ENCODE measurements at places on chromosomes 3 and 15. TPM values are rescaled to one million over a fixed set of nuclear protein-coding genes. Genes with fewer than 3 reads are reported as not detected.

DNA sequence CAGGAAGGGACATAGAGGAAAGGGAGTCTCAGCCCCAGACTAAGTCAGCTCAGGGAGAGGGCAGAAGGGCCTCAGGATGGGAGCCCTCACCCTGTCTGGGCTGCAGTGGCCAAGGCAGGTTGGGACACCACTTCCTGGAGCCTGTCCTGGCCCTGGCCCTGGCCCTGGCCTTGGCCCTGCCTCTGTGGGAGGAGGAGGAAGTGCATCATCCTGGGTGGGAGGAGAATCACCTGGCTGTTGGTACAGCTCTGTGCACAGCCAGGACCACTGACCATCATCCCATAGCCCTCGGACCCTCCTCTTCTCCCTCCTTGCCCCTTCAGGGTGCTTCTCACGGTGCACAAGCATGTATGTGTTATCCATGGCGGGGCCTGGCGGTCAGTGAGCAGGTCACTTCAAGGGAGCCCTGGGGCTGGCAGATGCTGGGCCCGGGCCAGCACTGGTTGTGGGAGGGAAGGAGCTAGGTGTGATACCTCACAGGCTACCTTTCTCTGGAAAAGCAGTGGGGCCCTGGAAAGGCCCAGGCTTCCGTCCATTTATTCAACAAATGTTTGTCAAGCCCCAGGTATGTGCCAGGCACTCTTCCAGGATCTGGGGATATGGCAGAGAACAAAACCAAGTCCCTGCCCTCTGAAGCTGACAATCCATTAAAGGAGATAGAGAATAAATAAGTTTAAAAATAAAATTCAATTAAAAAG, 8.2 kb upstream of the APEH start:
- H3K36me3 ChIP-seq, result no peaks in the 10 kb centered on the region
- H3K27me3 ChIP-seq, result peaks cover 6% of the 10 kb centered on the region
- H3K27ac ChIP-seq, result no peak overlapping the region
- no peak overlapping the region for H3K4me3 ChIP-seq
- no peaks in the 10 kb centered on the region for H3K4me1 ChIP-seq

DNA sequence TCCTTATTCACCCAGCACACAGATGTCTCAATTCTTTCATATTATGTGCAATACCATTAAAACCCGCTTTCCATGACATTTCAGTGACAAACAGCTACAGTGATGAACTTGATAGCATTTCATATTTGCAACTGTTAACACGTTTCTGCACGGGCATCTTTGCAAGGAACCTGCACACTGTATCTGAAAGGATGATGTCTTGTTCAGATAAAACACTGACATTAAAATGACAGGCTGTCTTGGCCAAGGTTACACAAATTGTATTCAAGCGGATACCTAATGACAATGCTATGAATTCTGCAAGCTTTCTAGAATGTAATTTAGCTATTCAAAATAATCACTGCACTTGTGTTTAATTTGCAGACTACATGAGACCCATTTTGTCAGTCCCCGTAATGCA, 529.2 kb downstream of the FOXP1 start:
- no peak overlapping the region for H3K4me3 ChIP-seq
- no peaks in the 10 kb centered on the region for H3K27me3 ChIP-seq
- H3K36me3 ChIP-seq, result peaks cover 2% of the 10 kb centered on the region
- H3K27ac ChIP-seq, result no peak overlapping the region
- peaks cover 32% of the 10 kb centered on the region for H3K4me1 ChIP-seq

The EHD4 gene
- total RNA-seq, result 9.5 TPM

The SHISA5 gene
- total RNA-seq, result 92.7 TPM

DNA sequence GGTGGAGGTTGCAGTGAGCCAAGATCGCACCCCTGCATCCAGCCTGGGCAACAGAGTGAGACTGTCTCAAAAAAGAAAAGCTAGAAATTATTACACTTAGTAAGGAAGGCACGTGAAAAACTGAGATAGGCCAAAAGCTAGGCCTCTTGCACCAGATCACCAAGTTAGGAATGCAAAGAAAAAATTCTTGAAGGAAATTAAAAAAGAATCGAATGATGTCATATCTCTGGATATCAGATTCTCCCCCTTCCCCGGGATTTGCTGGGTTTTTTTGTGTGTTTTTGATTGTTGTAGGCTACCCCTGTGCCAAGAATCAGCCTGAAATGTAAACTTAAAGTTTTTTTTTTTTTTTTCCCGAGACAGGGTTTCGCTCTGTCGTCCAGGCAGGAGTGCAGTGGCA, 17.4 kb downstream of the PTPN23 start:
- peaks cover 8% of the 10 kb centered on the region for H3K36me3 ChIP-seq
- H3K4me1 ChIP-seq, result peaks cover 17% of the 10 kb centered on the region
- H3K4me3 ChIP-seq, result no peak overlapping the region
- H3K27ac ChIP-seq, result peak overlapping the region; percentile 9
- no peaks in the 10 kb centered on the region for H3K27me3 ChIP-seq

GRCh38 chr15:57509965-57510364, 81.7 kb upstream of the MYZAP start:
- H3K4me3 ChIP-seq, result no peak overlapping the region
- H3K4me1 ChIP-seq, result no peaks in the 10 kb centered on the region
- H3K27ac ChIP-seq, result no peak overlapping the region

DNA sequence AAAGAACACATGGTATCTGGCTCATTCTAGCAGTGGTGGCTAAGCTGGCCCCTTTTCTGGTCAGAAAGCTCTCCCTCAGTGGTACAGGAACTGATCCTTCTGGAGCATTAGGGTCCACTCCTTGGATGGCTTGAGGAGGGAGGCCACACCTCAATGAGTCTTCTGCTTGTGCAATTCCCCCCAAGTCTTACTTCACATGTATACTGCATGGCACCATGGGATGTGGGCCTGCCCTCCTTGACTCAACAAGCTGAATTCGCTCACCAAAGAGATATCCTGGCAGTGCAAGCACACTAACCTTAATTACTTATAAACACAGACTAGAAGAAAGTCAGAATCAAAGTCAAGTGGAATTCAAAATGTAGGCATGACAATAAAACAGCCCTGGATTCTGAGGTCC, 133.8 kb upstream of the SLC2A2 start:
- H3K4me3 ChIP-seq, result no peak overlapping the region
- H3K27ac ChIP-seq, result no peak overlapping the region
- DNase-seq, result no peak
- H3K27me3 ChIP-seq, result no peaks in the 10 kb centered on the region
- peaks cover under 1% of the 10 kb centered on the region for H3K4me1 ChIP-seq

The AP3S2 gene
- 69.5 TPM for total RNA-seq

The GPR62 gene
- under 0.01 TPM for total RNA-seq

- peak overlapping the region; percentile 79 for H3K27ac ChIP-seq
- peaks cover 10% of the 10 kb centered on the region for H3K4me1 ChIP-seq
- DNase-seq, result peak; percentile 67
- H3K36me3 ChIP-seq, result peaks cover 8% of the 10 kb centered on the region
- no peaks in the 10 kb centered on the region for H3K27me3 ChIP-seq
These were observed 23.6 kb downstream of the NR2F2 start for GRCh38 chr15:96353930-96354730.
